K562 (cell line): ENCODE measurements at places on chromosomes 4 and X.

DNA sequence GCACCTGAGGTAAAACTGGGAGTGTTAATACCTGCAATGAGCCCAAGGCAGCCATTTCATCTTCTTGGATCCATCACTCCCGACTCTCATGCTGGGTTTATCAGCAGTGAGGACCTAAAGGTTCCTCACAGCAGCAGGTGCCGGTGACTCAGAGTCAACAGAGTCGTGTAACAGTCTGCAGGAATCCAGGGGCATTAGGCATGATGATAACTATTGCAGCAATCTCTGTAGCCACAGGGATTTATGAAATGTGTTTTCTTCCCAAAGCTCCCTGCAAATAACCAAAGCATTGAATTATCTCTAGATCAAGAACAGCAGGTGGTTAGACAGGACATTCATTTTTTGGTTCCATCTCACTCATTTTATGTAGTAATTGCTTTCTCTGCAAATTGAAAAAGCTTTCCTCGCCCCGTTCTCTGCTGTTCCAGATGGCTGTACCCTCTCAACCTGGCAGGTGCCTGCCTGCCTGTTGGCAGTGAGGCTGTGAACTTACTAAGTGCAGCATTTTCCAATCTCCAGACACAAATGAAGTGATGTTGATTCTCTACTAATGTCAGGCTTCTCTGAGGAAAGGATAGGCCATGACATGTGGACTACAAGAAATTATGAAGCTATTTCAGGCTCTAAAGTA lies 48.1 kb upstream of the TSPAN7 start:
- no peak for DNase-seq

GRCh38 chr4:159013692-159014091 lies 89.2 kb upstream of the RAPGEF2 start:
- DNase-seq, result no peak

DNA sequence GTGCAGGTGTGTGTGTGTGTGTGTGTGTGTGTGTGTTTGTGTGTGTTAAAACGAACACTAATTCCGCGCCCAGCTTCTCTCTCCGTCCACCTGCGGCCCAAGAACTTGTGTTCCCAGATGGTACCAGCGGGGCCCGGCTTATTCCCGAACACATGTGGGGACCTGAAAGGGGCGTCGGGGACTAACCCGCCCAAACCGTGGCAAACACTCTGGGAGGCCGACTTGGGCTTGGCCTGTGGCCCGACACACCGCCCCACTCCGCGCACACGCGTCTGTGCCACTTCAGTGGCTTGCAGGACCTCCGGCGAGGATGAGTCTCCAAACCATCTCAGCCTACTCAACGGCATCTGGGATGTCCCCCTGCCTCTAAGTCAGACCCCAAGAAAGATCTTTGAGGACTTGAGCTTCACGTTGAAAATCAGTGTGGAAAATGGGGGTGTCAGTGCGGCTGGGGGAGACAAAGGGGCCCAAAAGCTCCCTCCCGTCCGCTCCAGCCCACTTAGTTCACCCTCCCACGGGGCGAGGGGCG lies 790 bp upstream of the HHIP start:
- DNase-seq, result no peak

DNA sequence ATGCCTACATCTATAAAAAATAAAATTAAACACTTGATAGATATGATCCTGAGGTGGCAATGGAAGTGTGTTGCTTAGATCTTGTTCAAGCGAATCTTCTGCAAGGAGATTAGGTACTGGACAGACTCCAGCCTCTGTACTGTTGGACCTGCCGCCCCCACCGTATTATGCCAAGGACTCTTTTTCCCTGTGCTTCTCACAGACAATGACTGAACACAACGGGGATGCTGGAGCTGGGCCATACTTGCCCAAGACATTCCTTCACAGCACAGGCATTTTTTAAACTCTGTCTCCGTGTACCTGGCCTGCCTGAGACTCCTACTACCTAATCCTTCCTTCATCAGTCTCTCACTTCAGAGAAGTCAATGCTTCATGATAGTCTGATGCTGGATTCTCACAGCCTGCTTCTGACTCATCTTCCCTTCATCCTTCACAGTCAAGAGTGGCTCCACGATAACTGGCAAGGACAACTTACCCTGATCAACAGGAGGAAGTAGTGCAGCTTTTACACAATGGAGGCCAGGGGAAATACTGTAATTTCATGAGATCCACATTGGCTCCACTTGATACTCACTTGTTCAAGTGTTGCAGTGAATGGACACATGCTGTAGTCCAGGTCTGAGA lies 754.6 kb upstream of the AGA start:
- no peak for DNase-seq

- no peak for DNase-seq
Measured at GRCh38 chr4:122591196-122591595, 29.7 kb downstream of the IL21 start.

DNA sequence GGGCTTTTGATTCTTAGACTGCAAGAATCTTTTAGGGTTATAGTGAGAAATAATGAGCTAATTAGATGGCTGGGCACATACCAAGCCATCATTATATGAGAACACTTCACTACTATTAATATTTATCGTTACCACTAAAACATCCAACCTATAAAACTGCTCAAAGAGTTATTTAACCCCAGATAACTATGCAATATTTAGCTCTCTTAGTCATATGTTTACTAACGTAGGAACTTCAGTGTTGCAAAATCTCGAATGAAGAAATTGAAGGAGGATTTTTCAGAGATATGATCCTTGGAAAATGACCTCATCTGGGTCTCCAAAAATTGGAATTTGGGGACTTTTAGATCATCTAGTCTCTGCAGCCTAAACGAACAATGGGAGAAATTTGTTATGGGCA lies 265.0 kb upstream of the RPS6KA3 start:
- DNase-seq, result no peak
